ENCODE measurements at places on chromosomes 5 and 9.

DNA sequence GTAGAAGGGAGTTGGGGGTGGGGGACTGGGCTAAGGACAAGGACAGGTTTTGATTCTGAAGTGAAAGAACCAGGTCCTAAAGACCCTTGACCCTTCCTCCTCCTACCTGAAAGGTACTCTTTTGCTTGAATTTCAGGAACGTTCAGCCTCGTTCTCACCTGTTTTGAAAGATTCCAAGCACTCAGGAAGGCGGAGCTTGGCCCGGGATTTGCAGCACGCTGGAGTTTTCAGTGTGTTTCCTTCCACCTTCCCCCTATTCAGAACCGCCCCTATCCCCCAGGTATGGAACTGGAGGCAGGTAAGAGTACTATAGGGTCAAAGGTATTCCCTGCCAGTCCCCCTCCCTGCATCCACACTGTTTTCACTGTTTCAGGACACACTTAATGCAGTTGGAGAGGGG lies 7.1 kb downstream of the EGR1 start:
- DNase-seq, result no peak

GRCh38 chr9:110728058-110728457 lies 59.5 kb downstream of the MUSK start:
- no peak for DNase-seq

- no peak for DNase-seq
These were observed 349.1 kb downstream of the TMEM232 start for GRCh38 chr5:110377361-110377760.

DNA sequence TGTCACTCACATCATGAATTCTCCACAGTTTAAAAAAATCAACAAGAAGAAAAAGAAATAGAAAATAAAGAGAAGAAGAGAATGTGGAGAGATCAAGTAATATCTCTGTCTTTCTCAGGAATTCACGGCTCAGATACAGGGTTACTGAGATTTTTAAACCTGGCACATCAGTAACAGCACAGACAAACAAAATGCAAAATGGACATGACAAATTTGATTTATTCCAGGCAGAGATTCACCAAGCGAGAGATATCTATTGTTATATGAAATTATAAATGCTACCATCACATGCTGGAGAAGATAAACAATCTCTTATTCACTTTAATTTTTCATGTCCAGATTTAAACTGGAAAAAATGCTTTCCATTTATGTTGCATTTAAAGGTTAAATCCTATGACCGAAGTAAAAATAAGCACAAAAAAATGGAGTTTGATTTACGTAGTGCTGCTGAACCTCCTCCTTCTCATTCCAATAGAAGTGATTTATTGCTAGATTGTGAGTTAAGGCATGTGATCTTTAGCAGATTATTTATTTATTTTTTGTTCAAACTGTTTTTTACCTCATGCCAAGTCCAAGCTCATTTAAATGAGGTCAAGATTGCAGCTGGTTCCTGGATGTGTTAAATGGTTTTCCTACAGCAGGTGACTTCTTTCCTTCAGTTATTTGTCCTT lies 926.4 kb downstream of the MAT2B start:
- no peak for DNase-seq

- DNase-seq, result no peak
These were observed 450.9 kb downstream of the HINT1 start for GRCh38 chr5:130714200-130714599.

DNA sequence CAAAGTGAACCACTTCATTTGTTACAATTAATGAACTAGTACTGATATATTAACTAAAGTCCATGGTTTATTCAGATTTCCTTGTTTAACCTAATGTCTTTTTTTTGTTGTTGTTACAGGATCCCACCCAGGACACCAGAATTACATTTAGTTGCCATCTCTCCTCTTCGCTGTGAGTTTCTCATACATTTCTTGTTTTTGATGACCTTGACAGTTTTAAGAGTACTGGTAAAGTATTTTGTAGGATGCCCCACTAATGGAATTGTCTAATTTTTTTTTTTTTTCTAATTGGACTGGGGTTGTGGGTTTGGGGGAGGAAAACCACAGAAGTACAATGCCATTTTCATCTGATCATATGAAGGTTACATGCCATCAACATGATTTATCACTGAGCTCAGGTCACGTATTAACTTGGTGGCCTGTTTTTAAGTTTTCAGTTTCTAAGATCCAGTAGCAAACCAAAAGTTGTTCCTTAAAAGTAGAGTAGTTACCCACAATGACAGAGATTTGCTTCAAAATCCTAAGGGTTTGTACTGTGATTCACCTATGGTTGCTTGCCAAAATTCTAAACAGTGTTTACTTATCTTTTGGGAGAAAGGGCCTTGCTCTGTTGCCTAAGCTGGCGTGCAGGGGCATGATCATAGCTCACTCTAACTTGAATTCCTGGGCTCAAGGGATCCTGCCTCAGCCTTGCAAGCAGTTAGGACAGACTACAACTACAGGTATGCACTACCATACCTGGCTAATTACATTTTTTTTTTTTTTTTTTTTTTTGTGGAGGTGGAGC lies 4.5 kb upstream of the OTULIN start:
- DNase-seq, result no peak

GRCh38 chr5:21140987-21141386 lies 1153.0 kb upstream of the CDH18 start:
- no peak for DNase-seq

DNA sequence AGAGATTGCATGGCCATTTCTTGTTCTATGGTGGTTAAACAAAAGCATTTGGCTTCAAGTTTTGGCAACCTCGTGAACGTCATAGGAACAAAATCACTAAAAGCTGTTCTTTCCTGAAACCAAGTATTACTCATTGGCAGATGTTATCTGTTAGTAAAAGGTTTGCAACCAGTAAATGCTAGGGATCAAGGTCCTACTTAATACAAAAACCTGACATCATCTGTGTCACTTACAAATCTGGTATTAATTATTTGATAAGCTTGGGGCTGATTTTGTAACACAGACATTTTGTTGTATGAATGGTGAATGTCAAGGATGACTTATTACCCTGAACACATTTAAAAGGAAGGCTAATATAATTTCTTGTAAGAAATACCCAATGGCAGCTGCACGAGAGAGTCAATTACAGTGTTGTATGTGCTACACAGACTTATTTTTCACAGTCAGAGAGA lies 486.4 kb upstream of the ZNF608 start:
- no peak for DNase-seq

GRCh38 chr5:124403281-124403680 lies 343.2 kb downstream of the ZNF608 start:
- DNase-seq, result no peak

GRCh38 chr9:116987721-116988485 lies 300.8 kb downstream of the TRIM32 start:
- DNase-seq, result no peak

DNA sequence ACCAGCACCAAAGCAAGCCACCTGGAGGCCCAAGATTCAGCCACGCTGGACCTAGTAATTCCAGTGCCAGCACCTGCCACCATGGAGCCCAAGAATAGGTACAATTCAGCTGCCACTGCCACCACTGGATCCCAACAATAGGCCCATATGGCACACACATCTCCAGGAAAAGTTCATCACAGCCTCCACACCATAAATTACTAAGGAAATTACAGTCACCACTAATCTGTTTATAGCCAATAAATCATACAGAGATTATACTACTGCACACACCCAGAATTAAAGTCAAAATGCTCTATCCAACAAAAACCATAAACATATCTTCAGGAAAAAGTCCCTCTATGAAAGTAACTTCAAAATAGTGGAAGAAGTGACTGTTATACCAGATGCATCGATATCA lies 242.8 kb downstream of the SPATA31D1 start:
- no peak for DNase-seq

DNA sequence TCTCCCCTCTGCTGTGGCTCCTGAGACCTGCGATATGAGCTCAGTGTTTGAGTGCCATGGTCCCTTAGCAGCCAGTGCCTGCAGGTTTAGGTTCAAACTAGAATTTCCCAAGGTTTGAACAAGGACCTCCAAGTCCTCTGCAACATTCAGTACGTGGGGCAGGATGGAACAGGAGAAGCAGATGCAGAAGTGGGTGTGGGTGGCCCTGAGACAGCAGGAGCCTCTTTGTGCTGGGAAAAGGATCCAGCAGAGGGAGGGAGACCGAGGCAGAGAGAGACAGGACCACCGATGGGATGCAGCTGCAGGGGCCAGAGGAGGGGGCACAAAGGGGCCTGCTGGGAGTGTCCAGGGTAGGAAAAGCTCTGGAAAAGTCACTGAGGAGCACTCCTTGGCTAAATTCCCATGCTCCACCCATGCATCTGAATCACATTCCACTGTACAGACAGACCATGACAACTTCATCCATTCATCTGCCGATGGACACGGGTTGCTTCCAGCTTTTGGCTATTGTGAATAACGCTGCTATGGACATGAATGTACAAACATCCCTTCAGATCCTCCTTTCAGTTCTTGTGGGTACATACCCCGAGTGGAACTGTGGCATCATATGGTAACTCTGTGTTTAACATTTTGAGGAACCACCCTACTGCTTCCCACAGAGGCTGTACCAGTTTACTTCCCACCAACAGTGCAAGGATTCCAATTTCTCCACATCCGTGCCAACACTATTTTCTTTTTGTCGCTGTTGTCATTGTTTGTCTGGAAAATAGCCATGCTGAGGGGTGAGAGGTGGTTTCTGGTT lies 26.7 kb upstream of the SUSD3 start:
- DNase-seq, result no peak

DNA sequence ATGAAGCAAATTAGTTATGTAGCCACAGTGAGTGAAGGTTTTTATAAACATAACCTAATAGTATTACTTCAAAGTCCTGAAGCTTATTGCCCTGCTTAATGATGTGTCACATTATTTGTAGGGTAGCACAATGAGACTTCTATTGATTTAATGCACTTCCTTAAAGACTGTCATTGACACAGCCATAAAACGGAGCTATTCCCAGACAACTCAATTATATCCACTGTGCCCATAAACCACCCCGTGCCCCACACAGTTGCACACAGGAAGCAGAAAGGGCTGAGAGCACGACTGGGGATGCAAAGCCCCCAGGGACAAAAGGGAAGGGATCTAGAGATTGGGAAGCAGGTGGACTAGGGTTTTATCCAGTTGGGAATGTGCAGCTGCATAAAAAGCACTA lies 37.0 kb downstream of the TRIM32 start:
- no peak for DNase-seq

Data from stimulated activated CD4-positive, alpha-beta T cell treated with anti-CD3 and anti-CD28 coated beads, Interleukin-1b, Interleukin-23, amount 100 ng/mL, for 4 hours (primary cell).